ENCODE measurements at places on chromosomes 5 and 9.

DNA sequence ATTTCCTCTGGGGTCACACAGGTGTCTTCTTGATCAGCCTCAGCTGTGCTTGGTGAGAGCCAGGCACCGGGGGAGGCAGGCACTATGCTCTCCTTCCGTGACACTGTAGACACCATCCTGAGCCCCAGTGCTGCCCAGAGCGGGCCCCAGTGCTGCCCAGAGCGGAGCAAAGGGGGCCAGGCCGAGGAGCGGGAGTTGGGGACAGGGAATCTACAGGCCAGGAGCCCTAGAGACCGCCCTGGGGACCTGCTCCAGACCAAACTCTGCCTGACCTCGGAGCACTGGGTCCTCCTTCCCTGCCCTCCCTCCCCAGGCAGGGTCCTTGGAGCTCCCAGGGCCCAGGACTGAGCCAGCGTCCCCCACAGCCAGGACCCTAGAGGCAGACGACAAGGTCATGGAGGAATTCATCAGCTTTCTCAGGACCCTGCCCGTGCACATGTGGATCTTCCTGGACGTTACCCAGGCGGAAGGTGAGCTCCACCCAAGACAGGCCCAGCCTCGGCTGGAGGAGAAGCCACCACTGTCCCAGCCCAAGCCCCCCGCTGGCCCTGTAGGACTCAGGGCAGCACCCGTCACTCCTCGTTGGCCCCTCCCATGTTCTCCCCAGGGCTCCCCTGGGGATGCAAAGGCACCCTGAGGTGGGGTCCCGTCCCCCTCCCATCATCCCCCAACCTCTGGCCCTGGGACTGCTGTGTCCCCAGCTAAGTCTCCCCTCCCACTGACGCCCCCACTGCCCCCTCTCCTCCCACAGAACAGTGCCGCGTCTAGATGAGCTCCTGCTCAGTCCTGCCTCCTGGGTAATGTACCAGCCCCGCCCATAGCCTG is 30.2 kb downstream of the PAEP start:
- DNase-seq: no peak

DNA sequence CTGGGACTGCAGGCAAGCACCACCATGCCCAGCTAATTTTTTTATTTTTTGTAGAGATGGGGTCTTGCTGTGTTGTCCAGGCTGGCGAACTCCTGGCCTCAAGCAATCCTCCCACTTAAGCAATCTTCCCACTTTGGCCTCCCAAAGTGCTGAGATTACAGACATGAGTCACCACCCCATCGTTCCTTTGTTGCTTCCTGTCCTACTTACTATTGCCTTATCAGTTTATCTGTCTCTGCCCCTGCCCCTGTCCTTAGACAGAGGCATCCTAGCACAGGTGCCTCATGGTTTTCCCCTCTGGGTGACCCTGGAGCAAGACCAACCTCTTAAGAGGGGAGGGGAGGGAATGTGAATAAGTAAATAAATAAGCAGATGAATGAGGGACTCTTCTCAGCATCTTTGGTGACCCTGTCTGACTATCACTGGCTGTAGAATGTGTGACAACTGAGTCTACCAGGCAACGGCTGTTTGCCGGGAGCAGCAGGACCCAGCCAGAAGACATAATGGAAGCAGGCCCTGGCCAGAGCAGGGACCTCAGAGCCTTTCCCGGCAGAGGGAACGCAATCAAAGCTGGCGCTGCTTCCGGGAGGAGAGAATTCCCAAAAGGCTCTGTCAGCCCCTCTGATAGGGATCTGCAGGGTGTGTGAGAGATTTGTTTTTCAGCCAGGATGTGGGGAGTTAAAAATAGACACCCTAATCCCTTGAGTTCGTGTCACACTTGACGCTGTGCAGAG is 43.8 kb upstream of the DAB2IP start:
- DNase-seq: no peak

DNA sequence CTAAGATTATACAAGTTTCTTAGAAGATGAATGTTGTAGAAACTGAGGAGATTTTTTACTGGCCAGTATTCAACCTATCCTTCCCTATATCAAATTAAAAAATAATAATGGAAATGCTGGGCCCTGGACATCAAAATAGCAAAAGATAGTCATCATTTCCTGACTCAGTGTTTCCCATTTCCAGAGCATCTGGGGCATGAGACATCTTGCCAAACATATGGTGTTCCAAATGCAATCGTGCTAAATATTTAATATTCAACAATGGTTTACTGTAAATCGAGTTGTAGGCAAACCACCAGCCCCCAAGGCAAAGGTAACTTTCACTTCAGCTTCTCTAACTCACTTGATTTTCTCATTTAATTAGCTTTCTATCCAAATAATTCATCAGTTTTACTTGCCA is 152.9 kb downstream of the FRMD3 start:
- DNase-seq: no peak

GRCh38 chr9:86054695-86055094 is 44.7 kb downstream of the GOLM1 start:
- no peak for DNase-seq

GRCh38 chr5:159826351-159827214 is 89.7 kb upstream of the ADRA1B start:
- DNase-seq: no peak

All from activated CD4-positive, alpha-beta T cell treated with anti-CD3 and anti-CD28 coated beads, Interleukin-2, amount 10 ng/mL, durations not matched to agents 7 days and 5 days (primary cell).